CD4-positive, alpha-beta T cell (primary cell): ENCODE measurements at places on chromosomes 4 and X.

DNA sequence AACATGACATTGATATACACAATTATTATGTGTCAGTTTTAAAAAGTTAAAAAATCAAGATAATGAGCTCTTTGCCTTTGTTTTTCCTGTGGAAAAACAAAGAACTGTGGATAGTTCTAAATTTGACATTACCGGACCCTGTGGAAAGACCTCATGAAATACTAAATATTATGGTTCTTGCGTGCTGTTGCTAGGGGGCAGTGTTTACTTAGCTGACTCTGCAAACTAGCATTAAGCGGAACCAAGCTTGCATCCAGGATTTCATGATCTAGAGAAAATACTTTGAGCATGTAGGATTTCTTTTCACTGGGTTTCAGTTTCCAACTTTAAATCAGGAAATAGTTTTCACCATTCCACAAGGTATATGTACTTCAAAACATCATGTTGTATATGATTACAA, 33.6 kb downstream of the CLCN4 start:
- DNase-seq, result no peak

DNA sequence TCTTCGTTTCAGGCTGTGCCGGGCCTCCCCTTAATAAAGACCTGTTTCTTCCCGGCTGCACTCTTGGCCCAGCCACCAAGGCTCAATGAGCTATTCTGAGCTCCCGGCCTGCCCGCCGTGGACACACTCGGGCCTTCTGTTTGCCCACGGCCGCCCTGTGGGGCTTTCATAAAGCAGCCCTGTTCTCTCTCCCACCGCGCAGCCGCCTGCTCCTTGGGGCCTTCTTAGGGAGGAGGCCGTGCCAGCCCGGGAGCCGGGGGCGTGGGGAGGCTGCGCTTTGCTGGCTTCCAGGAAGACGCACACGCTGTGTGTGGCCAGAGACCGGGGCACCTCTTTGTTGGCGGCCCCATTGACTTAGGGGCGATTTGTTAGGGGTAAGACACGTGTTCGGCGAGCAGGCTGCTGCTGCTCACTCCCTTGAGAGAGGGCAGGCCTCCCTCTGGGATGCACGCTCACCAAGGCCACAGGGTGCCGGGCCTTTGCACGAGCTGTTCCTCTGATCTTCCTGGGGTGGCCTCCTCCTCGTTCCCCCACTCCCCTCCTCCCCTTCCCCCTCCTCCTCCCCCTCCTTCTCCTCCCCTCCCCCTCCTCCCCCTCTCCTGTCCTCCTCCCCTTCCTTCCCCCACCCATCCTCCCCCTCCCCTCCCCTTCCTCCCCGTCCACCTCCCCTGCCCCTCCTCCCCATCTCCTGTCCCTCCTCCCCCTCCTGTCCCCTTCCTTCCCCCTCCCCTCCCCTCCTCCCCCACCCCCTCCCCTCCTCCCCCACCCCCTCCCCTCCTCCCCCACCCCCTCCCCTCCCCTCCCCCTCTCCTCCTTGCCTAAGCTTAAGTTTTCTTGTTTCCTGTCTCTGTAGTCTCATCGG, 11.3 kb downstream of the BLOC1S4 start:
- DNase-seq, result no peak

GRCh38 chr4:76984788-76985211, 35.2 kb downstream of the SEPTIN11 start:
- no peak for DNase-seq

- DNase-seq, result no peak
Measured at GRCh38 chr4:171983935-171984805, 171.0 kb downstream of the GALNTL6 start.

- peak; percentile 8 for DNase-seq
Measured at GRCh38 chr4:101527188-101527587, 179.9 kb upstream of the PPP3CA start.

- DNase-seq, result no peak
Measured at GRCh38 chr4:51842167-51842553, 793 bp upstream of the DCUN1D4 start.

- no peak for DNase-seq
Measured at GRCh38 chr4:19684084-19684483, 567.6 kb upstream of the SLIT2 start.

DNA sequence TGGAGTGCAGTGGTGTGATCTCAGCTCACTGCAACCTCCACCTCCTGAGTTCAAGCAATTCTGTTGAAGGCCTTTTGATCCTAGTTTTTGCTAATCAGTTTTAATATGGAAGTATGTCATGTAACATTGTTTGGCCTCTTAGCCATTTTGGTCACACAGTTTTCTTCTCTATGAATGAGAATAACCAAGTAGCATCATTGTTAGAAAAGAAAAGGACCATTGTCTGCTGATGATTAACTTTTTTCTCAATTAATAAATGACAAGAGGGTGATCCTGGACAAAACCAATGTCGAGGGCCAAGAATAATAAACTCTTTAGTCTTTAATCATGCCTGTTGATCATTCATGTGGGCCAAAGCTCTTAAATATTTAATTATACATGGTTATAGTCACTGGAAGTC, 289.3 kb upstream of the MAGEB2 start:
- DNase-seq, result no peak

- DNase-seq, result no peak
Measured at GRCh38 chrX:47633689-47634590, 4.2 kb upstream of the CFP start.

DNA sequence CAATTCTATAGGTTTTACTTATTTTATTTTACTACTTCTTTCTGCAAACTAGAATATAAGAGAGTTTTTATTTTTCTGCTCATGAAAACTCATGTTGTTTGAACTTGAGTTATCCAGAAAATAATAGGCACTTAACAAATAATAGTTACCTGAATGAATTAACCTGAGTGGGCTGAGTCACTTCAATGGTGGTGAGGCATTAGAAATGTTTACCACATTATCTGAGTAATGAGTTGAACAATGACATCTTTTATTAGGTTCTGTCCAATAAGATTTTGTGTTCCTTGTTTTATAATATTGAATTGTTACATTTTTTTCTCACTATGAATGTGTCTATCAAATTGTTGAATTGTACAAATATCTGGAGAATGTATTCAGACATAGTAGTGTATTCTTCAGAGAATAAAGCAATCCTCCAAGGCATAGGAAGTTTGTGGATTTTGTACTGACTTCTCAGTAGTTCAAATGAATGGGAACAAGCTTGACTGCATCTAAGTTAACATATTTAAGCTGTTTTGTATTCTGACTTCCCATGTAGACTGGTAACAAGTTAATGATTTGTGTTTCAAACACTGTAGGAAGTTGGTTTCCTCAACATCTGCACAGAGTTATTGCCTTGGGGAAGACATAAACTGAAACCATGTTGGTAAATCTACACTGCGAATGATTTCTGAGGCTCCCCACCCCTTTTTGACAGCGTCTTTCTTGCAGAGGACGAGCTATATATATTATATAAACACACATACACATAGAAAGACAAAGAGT, 1808.9 kb upstream of the TENM3 start:
- no peak for DNase-seq

DNA sequence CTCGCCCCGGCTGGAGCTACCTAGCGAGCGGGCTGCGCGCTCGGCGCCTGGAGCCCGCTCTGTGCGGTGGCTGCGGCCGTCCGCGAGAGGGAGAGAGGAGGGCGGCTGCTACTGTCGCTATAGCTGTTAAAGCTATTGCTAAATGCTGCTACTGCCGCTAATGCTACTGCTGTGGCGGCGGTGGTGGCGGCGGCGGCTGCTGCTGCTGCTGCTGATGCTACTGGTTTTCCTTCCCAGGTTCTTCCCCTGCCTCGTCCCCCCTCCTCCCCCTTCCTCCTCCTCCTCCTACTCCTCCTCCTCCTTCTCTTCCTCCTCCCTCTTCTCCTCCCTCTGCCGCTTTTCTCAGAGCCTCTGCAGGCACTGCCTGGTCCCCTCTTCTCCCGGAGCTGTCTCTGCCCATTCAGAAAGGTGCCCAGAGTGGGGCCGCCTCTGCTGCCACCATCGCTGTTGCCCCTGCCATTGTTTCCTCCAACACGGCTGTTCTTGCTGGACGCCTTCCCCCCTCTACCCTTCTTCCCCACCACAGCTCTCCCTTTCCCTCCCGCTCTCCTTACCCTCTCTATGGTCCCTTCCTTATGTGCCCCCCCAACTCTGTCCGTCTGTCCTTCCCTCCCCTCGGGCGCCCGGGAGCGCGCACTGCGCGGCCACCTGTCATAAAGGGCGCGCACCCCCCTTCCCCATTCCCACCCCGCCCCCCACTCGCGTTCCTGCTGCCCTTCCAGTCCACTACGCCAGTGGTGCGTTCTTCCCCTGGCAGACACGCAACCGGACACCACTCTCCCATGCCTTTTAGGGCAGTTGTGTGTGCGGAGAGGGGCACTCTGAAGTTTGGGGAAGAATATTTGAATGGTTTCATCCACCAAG, at the start of gene NEXMIF:
NEXMIF (minus strand) TSS at position 228 of the 864 bp plus-strand sequence.
- DNase-seq, result peak; percentile 42

- DNase-seq, result no peak
Measured at GRCh38 chr4:32340591-32340990, 1620.4 kb downstream of the PCDH7 start.

DNA sequence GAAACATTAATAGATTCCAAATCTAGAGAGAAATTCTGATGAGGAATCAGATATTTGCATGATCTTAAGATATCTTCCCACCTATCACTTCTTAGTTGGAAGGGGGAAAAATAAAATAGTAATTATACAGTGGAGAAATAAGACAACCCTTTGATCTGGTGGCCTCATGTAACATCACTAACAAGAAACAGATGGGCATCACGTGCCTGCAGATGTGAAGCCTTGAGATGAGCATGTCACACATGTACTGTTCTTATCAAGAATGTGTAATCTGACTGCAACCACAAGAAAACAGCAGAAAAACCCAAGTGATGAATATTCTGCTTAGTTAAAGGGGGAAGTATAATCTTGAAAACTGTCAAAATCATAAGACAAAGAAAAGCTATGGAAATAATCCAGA, 31.4 kb upstream of the NKX6-1 start:
- DNase-seq, result no peak

- DNase-seq, result no peak
Measured at GRCh38 chr4:8274765-8275547, 5.4 kb downstream of the HTRA3 start.

DNA sequence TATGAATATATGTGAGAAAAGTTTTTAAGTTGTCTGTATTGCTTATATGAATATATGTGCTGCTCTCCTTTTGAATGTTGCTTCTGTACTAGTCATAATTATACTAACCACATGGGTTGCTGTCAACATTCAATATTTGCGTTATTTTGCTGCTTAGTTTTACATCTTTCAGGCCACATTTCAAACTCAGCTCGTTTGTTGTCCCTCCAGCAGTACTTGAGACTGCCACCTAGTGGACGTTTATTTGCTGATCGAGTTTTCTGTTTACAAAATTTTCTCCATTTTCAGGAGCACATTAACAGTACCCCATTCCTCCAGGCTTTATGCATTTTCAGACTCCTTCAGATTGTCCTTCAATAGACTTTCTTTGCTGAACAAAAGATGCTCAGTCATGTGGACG, 75.8 kb downstream of the NUDT11 start:
- DNase-seq, result peak; percentile 48
